ENCODE measurements at places on chromosomes 2 and 18.

GRCh38 chr2:230871361-230872150 is 6.8 kb downstream of the ITM2C start:
- no peak for DNase-seq

- DNase-seq: peak; percentile 70
These were observed 580.6 kb upstream of the SOX11 start for GRCh38 chr2:5111581-5111980.

- DNase-seq: no peak
These were observed 85.5 kb downstream of the ADCYAP1 start for GRCh38 chr18:990197-990596.

GRCh38 chr2:160124571-160124970 is 62.2 kb upstream of the PLA2R1 start:
- DNase-seq: no peak
